ENCODE measurements at places on chromosomes 13 and 19.

- DNase-seq = no peak
Observed at GRCh38 chr13:82751206-82751605, 1131.1 kb downstream of the SLITRK1 start.

DNA sequence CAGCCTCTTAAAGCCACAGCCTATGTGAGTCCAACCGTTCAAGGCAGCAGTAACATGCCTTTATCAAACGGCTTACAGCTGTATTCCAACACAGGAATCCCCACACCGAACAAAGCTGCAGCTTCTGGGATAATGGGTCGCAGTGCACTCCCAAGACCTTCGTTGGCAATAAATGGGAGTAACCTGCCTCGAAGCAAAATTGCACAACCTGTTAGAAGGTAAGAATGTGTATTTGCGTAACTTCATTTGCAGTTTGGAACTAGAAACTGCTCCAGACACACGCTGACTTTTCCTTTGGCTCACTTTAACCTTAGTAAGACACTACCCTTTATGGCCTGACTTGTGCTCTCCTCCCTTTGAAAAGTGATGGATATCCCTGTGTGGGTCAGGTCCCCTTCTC is 63.4 kb downstream of the SLAIN1 start:
- DNase-seq = no peak

- no peak for DNase-seq
Observed at GRCh38 chr19:45508417-45508860, 1.2 kb downstream of the VASP start.

DNA sequence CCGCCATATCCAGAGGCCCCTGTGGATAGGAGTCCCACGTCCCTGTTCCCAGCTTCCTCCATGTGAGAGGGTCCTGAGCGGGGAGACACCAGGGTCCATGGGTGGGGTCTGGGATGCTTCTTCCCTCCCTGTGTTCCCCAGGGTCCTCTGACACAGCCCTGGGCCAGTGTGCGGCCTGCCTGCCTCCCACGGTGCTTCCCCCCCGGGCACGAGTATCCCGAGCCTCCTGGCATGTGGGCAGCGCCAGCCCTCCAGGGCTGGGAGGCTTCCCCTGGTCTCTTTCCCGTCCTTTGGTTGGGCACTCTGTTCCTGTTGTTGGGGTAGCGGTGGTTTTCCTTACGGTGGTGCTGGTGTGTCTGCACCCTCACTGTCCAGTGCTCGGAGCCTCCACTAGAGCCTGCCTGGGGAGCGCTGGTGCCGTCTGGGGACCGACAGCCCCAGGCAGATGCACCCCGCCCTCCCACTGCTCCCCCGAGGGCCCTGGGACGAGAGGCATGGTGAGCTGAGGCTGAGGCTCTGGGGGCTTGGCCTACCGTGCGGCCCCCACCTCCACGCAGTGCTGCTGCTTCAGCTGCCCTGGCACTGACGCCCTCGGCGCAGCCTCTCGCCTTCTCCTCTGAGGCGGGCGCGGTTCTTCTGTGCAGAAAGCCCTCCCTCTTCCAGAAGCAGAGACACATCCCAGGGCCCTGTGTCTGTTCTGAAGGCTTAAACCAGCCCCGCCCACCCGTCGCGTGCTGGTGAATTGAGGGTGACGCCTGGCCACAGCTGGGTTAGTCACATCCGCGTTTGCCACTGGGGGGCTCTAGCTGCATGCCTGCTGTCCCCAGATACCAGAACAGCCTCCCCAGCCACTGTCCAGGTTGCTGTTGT is 27.9 kb downstream of the PLEKHJ1 start:
- no peak for DNase-seq

GRCh38 chr13:110571896-110572777 is 10.6 kb upstream of the RAB20 start:
- DNase-seq = no peak

All from stimulated activated CD8-positive, alpha-beta memory T cell treated with anti-CD3 and anti-CD28 coated beads, Interleukin-2, amount 100 ng/mL, for 1 hour (primary cell).